ENCODE measurements at places on chromosomes 7 and 10.

- DNase-seq = no peak
These were observed 482.6 kb upstream of the SEMA3A start for GRCh38 chr7:84677117-84677732.

GRCh38 chr10:116669832-116670644 lies 49.3 kb downstream of the PNLIPRP2 start:
- no peak for DNase-seq

DNA sequence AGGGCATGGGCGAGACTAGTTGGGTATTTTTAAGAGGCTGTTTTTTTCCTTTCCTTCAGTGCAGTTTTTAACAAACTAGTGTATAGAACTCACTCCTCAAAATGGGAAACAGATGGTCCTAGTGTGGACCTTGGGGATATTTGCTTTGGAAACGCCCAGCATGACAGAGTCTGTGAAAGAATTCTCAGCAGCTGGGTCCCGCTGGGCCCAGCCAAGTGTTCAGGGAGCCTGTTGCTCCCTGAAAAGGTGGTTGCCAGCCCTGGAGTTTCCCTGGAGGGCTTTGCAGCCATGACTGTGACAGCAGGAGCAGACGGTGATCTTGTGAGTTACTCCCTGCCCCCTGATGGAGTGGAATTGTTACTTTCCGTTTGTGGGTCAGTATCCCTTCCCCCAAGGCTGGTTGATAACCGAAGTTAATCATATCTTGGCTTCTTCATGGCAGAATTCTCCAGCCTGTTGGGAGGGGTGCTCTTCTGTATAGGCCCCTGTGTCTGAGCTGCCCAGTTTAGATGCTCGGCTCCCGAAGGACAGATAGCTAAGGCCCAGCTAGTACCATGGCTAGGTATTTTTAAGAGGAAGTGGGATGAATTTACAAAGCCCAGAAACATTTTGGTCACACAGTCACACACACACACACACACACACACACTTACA lies 278.6 kb upstream of the HABP2 start:
- no peak for DNase-seq

DNA sequence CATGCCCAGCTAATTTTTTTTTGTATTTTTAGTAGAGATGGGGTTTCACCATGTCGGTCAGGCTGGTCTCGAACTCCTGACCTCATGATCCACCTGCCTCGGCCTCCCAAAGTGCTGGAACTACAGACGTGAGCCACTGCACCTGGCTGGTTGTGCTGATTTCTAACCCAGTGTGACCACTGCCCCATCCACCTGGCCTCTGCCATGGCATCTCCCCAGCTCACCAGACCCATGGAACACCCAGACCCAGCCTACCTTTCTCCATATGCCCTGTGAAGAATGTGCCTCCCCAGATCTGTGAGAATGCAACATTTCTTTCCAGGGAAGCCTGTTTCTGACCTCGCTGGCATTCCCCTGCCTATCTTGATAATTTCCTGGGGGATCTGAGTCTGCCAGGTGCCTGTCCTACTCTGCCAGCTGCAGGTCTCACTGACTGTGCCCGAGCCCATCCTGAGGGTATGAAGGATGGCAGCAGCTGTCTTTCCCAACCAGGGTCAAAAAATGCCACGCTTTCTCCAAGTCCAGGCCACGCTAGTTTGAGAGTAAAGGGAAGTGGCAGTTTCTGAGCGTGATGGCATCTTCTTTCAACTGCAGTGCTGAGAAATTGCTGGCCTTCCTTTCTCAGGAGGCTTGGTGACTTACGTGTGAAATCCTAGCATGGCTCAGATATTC lies 324.4 kb upstream of the ZNF32 start:
- DNase-seq = no peak

- no peak for DNase-seq
These were observed 60.4 kb upstream of the RAPGEF5 start for GRCh38 chr7:22417349-22417748.

- no peak for DNase-seq
These were observed 127.7 kb downstream of the SRI start for GRCh38 chr7:88091988-88092675.

DNA sequence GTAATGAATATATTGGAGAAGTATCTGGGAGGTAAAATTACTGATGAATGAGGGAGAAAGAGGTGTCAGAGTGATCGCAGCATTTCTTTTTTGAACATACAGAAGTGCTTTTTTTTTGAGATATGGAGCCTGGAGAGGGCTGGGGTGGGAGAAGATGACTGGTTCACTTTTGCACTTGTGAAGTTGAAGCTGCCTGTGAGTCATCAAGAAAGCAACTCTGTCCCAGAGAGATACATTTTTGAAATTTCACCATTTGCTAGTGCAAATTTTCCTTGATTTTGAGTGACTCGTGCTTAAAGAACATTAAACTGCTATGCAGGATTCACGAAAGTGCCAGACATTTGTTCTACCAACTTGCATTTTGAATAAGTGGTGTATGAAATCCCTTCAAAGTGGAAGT lies 81.8 kb downstream of the ADRA2A start:
- DNase-seq = no peak

GRCh38 chr7:112122798-112123197 lies 83.4 kb downstream of the DOCK4 start:
- no peak for DNase-seq

GRCh38 chr10:71191019-71191418 lies 21.4 kb upstream of the UNC5B start:
- no peak for DNase-seq

GRCh38 chr7:149261829-149262617 lies at the start of gene ZNF783:
Gene ZNF783 (plus strand): TSS chr7:149262196. CDS start chr7:149262334, 138 bp downstream.
- peak; percentile 72 for DNase-seq

DNA sequence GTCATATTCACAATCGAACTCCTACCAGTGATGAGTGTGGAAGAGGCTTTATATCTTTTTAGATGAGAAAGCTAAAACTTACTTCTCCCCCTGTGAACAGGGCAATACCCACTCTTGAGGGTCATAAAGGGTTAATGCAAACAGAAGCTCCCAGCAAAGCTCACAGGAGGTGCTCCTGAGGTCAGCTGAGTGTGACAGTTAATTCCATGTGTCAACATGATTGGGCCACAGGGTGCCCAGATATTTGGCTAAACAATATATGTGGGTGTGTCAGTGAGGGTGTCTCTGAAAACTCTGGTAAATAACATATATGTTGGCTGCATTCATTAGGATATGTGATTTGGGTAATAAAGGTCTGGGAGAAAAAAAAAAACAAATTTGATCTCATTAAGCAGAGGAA lies 86.0 kb downstream of the HIP1 start:
- no peak for DNase-seq

- no peak for DNase-seq
These were observed 113.8 kb upstream of the PPP2R2D start for GRCh38 chr10:131786756-131787605.

DNA sequence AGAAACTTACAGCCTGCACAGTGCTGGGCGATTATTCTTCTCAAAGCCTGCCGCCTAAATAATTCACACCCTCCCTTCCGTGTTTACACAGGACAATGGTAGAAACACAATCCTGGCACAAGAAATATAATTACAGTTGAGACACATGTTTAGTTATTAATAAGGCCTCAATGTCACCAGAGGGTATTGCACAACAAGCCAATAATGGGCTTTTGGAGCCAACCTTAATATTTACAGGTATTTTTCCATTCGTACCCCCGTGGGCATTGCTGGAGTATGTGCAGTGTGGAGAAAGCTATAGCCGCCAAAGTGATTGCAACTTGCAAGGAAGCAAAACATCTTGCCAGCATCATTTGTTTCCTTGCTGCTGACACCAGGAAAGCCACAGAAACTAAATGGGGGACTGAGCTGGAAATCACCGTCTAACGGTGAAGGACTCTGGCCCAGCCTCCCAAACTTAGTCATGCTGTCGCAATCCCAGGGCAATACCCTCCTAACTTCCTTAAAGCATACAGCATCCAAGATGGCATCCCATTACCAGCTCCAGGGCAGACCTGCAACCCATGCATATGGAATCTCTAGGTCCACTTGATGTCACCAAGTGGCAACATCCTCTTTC lies 8.6 kb downstream of the CALN1 start:
- no peak for DNase-seq

DNA sequence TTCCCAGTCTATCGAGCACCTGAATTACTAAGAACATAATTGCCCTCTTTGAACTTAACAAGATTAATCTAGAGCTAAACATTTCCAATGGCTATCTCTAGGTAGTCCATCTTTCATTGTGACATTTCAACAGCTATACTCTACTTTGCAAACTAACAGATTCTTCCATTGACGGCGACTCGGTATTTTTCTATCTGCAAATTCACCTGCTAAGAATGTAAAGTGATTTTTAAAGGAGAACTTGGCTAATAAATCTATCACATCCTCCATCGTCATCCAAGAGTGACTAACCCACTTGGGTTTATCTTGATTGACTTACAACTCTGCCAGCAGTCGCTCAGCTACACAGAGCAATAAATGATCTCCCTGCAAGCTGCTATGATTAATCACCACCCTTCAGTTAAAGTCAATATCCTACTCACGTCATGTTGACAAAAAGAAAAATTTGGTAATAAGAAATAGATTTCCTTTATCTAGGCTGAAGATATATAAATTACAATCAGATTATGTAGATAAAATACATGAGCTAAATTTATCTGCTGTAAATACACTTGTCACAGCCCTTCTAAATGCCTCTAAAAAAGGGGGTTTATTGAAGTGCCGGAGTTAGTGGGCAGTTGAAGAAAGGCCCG lies 99.5 kb downstream of the SFMBT2 start:
- DNase-seq = no peak

DNA sequence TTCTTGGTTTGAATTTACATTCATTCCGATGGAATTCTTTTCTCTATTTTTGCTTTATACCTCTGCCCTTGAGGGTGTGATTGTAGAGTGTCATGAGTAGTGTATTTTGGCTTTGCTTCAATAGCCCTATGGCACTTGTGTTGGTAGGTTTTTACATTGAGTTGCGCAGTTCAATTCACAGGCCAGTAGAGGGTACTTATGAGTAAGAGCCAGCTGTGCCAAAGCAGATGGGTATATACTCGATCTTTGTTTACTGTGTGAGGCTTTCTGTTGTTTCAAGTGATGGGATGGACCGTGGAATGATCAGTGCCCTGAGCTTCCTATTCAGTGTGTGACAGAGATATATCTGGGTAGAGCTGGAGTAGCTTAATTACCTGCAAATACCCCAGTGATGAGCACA lies 4.3 kb upstream of the AKR1C3 start:
- no peak for DNase-seq

DNA sequence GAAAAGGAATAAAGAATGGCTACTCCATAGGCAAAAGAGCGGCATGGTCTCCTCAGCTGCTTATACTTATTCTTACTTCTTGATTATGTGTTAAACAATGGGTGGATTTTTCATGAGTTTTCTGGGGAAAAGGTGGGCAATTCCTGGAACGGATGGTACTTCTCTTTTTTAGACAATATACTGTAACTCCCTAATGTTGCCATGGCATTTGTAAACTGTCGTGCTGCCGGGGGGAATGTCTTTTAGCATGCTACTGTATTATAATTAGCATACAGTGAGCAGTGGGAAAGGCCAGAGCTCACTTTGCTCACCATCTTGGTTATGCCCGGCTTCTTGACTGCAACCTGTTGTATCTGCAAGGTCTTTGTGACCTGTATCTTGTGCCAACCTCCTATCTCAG lies 372.1 kb upstream of the AKR1E2 start:
- DNase-seq = no peak

- DNase-seq = no peak
These were observed 25.0 kb downstream of the ZNF487 start for GRCh38 chr10:43461950-43462349.

DNA sequence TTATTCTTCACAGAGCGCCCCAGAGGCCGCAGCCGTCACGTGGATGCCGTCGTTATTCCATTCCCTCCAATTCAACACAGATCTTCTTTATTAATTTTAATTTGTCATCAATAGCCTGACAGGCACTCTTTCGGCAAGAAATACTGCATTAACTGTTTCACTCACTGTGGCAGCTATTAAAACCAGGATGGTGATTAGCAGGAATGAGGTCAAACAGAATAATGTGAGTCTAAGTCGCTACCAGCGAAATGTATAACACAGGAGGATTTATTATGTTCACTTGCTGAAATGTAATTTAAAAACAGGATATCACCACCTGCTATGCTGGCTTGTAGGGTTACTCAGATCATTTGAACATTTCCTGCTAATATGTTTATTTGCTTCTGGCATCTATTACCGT lies 74.2 kb upstream of the MGMT start:
- DNase-seq = no peak

- no peak for DNase-seq
These were observed 2.8 kb downstream of the FASTK start for GRCh38 chr7:151077705-151078232.

DNA sequence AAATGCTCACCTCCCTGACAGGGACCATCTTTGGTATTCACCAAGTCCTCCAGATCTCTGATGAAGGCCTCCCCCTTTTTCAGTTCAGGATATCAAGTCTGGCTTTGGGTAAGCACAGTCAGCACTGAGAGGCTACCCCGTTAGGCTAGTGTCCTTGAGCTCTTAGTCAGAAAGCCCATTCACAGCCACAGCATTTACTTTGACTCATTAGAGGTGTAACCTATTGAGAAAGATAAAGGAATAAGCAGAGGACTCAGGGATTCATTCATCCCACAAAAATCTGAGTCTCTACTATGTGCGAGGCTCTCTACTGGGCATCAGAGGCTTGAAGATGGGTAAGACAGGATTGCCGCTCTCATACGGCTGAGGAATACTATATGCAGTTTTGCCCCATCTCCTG lies 14.0 kb upstream of the RAMP3 start:
- no peak for DNase-seq

DNA sequence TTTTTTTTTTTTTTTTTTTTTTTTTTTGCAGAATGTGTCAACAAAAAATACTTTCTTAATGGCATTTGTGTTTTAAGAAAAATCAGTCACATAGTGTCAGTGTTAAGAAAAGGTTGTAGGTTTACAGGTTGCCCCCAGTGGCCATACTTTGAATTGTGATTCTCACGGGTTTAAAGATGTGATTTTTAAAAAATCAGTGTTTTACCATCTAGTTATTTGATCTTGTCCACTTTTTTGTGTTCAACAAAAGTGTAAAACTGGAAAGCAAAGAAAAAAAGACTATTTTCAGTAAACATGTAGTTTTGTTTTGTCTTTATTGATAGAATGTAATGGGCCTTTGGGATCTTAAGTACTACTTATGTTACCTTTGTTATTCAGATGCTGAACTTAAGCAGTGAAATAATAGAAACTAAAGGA lies 25.7 kb downstream of the SUV39H2 start:
- DNase-seq = no peak

GRCh38 chr7:106493041-106493731 lies 167.8 kb downstream of the CCDC71L start:
- no peak for DNase-seq

All from activated T-helper 1 cell treated with anti-CD3 and anti-CD28 coated beads, Interleukin-2, amount 50 U/mL, for 16 hours (primary cell).